ENCODE measurements at places on chromosomes 11 and 22. TPM values are rescaled to one million over a fixed set of nuclear protein-coding genes. Genes with fewer than 3 reads are reported as not detected.

DNA sequence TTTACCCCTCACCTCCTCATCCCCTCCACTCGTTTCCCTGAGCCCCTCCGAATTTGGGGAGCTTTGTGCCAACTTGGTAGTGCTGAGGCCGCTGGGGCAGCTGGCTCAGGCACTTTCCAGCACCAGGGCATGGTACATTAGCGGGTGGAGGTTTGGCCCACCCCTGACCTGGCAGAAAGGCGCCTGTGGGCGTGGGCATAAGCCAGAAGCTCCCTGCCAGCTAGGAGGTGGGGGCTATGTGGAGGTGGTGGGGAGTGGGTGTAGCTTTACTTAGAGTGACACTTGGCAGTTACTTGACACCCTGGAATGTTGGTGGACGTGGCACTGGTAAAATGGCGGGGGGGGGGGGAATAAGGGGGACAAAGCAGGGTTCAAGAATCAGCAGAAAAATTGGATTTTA is 10.3 kb upstream of the IGF2 start:
- no peak for DNase-seq

The SLC5A4 gene
- total RNA-seq: 1.0 TPM

GRCh38 chr11:46229230-46229629 is 48.2 kb upstream of the CREB3L1 start:
- no peak for DNase-seq

The OR51B2 gene
- not detected for total RNA-seq

DNA sequence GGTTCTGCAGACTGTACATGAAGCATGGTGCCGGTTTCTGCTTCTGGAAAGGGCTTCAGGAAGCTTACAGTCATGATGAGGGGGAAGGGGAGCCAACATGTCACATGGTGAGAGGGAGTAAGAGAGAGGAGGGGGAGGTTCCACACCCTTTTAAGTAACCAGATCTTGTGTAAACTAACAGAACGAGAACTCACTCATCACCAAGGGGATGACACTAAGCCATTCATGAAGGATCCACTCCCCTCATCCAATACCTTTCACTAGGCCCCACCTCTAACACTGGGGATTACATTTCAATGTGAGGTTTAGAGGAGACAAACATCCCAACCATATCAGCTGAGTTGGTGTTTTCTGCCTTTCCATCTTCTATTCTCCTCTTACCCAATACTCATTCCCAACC is 83.5 kb downstream of the BDNF start:
- DNase-seq: no peak

The MS4A6A gene
- total RNA-seq: 63.0 TPM

DNA sequence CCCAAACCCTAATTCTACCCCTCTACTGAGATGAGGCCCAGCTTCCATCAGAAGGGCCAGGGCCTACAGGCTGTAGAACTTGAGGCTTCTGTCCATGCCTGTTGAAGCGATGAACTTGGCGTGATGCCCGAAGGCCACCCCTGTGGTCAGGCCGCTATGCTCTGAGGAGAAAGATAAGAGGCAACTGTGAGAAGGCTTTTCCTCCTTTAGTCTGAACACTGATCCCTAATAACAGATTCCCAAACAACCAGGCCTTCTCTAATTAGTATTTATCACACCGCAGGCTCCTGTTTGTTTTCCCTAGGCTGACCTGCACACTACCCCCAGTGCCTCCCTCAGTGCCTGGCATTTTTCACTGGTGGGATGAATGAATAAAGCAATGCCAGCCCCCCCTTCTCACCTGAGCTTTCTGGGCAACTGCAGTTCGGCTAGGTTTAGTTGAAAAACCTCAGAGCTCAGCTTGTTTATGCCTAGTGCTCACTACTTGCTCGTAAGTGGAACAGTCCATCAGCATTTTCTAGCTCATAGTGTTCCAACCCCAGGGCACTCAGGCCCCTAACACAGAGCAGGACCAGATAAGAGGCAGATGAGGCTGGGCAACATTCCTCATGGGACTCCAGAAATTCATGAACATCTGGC is 15.2 kb downstream of the PRPF19 start:
- peak; percentile 80 for DNase-seq

The CRYBB2 gene
- total RNA-seq: not detected

GRCh38 chr11:45322891-45323600 is 36.9 kb upstream of the SYT13 start:
- peak; percentile 64 for DNase-seq

The PHETA2 gene
- 7.4 TPM for total RNA-seq

DNA sequence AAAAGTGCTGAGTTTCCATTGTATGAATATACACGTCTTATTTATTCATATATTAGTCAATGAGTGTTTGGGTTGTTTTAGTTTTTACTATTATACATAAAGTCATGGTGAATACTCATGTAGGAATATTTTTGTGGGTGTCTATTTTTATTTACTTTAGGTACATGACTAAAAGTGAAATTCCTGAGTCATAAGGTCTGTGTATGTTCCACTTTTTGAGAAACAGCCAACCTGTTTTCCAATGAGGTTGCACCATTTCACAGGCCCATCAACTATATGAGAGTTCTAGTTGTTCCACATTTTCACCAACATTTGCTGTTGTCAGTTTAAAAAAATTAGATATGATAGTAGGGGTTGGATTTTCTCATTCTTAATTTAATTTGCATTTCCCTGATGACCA is 6.6 kb upstream of the OR6X1 start:
- no peak for DNase-seq

The OR4C11 gene
- total RNA-seq: not detected

The IL17REL gene
- 0.06 TPM for total RNA-seq

DNA sequence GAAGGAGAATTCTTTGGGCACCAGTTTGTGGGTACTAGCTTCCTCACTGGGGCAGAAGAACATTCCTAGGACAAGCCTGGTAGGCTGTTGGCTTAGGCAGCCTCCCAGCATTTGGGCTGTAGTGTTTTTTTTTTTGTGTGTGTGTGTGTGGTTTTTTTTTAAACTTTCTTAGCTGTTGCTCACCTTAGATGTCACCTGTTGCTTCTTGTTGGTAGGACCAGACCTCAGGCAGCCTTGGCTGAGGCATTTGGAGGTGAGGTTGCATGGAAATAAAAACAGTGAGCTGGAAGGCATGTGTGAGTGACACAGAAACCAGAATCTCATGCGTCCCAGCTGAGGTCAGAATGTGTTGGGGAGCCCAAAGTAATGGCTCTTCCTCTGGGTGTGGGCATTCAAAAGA is 21.3 kb downstream of the AMPD3 start:
- DNase-seq: no peak

DNA sequence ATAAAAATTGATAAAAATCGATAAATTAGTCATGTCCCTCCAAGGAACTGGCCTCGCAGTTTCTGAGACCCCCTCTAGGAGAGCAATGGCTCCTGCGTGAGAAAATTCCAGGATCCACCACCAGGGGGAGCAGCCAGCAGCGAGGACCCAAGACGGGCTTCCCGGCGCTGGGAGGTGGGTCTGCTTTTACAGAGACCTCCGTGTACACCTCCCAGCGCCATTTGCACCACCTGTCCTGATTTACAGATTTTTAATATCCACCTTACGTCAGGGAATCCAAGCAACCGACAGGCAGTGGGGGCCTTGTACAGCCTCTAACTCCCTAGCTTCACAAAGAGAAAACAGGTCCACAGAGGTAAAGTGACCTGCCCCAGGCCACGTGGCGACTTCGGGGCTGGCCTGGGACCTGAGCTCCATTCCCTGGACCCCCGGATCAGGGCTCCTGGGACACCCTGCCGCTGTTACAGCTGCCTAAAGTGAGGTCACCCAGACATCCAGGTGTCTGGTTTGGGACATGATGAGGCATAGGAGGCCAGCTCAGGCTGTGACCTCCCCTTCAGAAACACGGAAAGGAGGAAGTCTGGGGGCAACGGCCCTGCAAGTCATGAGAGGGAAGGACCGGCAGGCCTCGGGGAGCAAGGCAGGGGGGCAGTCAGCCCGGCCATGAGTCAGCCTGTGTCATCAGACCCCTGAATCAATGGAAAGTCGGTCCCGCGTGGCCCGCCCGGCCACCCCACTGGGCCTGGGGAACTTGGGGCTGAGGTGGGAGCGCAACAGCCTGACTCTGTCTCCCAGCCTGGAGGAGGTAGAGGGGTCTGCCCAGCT is 3.5 kb downstream of the OSM start:
- peak; percentile 75 for DNase-seq

The GLB1L3 gene
- total RNA-seq: not detected

The TNNT3 gene
- 9.0 TPM for total RNA-seq

The ISX gene
- not detected for total RNA-seq

- DNase-seq: no peak
Measured at GRCh38 chr11:113555071-113555619, 79.9 kb upstream of the DRD2 start.

GRCh38 chr11:61370349-61371005 is 8.3 kb downstream of the TMEM138 start:
- no peak for DNase-seq

DNA sequence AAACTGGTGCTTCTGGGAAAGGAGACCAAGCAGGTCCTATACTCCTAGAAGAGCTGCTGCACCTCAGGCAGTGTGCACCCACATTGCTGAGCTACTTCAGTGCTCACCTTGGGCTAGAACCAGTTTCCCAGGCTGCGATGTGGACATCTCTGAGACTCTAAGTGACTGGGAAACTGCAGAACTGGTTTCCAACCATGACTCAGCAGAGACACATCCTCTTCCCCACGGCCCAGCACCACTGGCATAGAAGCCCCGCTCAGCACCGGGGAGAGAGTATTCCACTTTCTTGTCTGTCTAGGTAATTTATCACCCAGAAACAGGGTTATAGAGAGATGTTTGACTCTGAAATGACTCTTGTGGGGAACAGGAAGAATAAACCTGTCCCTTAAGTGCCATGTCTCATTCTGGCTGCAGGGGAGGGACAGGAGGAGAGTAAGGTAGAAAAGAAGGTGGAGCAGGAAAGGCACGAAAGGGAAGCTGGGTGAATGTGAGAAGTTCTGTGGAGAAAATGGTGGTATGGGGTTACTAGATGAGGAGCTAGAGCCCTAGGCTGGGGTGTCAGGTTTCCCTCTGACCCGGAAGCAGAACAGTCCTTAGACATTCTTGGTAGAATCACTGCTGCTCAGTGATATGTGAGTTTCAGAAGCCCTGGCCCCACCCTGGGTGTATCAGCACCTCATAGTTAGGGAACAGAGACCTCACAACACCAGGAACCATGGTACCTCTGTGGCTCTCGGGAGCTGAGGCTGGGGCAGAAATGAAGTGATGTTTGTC is 340.4 kb upstream of the NCAM1 start:
- DNase-seq: no peak

GRCh38 chr22:20808844-20809243 is 34.9 kb downstream of the SERPIND1 start:
- no peak for DNase-seq

DNA sequence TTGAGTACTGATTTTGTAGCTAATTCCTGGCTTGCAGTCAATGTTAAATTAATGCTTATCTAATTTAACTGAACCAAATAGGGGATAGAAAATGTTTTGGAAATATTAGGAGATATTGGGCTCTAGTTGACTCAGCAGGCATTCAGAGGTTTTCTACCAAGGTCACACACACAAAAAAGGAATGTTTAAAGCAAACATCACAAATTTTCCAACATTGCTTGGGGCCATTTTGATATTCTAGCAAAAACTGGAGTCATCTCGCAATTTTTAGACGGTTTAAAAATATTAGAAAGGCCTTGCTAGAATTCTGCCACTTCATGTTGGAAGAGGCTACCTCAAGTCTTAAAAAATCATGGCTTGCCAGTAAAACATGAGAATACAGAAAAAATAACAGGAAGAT is 2082.1 kb upstream of the RAG2 start:
- DNase-seq: no peak

The TENM4 gene
- total RNA-seq: 2.3 TPM

The KRTAP5-9 gene
- total RNA-seq: not detected

The KRTAP5-5 gene
- total RNA-seq: not detected

- no peak for DNase-seq
Measured at GRCh38 chr11:95245038-95245437, 14.0 kb upstream of the SESN3 start.

The MAJIN gene
- not detected for total RNA-seq

GRCh38 chr11:9789910-9790309 is 126.0 kb downstream of the SWAP70 start:
- no peak for DNase-seq

DNA sequence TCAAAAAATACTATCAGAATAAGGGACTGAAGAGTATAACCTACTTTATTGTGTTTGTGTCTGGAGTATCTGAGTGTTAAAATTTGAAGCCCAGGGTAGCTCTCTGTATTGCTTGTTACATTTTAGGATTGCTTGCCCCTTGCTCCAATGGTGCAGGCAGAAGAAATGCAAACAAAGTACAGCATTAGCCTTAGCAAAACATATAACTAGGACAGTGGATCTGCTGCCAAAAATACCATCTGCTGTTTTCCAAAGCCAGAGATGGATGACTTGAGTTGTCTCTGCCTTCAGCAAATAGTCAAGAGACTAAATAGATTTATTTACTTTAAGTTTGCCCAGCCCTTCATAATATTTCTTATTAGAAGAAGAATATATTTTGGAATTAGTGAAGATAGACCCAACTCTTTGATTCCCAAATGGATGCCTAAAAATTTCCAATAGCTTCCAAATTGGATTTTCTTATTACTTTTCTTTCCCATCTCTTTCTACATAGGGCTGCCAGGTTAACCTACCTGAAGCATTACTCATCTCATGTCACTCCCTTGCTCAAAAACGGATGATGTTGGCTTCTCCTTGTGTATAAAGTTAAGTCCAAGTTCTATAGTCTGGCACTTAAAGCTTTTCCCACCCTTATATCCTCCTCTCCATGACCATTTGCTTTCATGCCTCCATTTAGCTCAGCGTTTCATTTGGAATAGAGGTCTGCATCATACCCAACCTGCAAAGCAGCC is 66.3 kb downstream of the LDLRAD3 start:
- no peak for DNase-seq

- DNase-seq: no peak
Measured at GRCh38 chr11:128165572-128165971, 421.8 kb downstream of the ETS1 start.

DNA sequence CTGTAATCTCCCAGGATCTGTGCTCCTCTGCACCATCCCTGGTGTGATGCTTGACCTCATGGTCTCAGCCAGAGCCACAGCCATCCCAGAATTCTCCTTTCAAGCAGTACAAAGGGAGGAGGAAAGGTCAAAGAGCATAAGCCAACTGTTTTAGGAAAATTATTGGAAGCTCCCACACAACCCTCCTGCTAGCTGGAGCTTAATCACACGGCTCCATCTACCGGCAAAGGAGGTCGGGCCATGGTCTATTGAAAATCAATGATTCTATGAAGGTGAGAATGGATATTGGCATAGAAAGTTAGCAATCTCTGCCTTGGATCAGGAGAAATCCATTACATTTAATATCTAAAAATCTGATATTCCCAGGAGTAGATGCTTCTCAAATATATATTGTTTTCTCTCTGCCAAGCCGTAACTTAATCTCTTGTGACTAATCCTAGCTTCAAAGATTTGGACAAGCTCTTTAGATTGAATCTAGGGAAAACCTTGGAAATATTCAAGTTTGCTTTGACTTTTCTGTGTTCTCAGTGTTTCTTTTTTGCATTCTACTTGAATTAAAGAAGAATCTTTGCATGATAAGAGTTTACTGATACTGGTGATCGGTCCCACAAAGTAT is 259.6 kb downstream of the NTM start:
- no peak for DNase-seq

DNA sequence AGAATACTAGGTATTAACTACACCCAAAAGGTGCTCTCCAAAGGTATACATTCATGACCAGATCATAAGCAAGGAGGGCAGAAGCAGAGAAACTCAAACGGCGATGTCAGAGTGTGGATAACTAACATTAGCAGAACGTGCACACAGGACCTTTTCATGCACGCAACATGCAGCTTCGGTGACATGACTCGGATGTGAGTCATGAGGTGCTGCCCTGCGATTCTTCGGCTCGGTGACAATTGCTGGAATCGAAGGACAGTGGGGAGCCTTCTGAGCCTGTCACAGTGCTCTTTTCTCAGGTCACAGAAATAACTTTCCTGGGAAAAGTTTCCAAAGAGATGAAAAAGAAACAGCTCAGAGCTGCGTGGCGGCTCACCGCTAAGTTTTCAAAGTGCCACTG is 418.5 kb upstream of the SYN3 start:
- no peak for DNase-seq

All from right cardiac atrium (tissue), 5 donors.